ENCODE measurements at places on chromosomes 2 and 18. TPM values are rescaled to one million over a fixed set of nuclear protein-coding genes. Genes with fewer than 3 reads are reported as not detected.

Gene ALPG
- total RNA-seq: not detected

Gene ABCG8
- total RNA-seq: not detected

Gene COLEC11
- 0.48 TPM for total RNA-seq

Gene ECEL1
- not detected for total RNA-seq

Gene CCDC85A
- not detected for total RNA-seq

Gene CTDSP1
- 92.5 TPM for total RNA-seq

Gene TRIM54
- total RNA-seq: 0.33 TPM

Gene WDCP
- 26.3 TPM for total RNA-seq

Gene IL1RL2
- 0.19 TPM for total RNA-seq

Gene EVX2
- not detected for total RNA-seq

Gene GPBAR1
- 2.6 TPM for total RNA-seq

Gene PLA2R1
- not detected for total RNA-seq

Gene ABCB11
- total RNA-seq: not detected

Gene PCARE
- not detected for total RNA-seq

GRCh38 chr2:144511937-144512336 lies 8.0 kb downstream of the ZEB2 start:
- no peak for DNase-seq

GRCh38 chr2:16325016-16325975 lies 340.3 kb downstream of the CYRIA start:
- no peak for DNase-seq

GRCh38 chr18:80171054-80171872 lies 62.2 kb downstream of the ADNP2 start:
- DNase-seq: no peak

- no peak for DNase-seq
Measured at GRCh38 chr2:162113776-162114168, 38.3 kb downstream of the GCG start.

GRCh38 chr2:168528469-168528868 lies 72.4 kb downstream of the CERS6 start:
- no peak for DNase-seq

DNA sequence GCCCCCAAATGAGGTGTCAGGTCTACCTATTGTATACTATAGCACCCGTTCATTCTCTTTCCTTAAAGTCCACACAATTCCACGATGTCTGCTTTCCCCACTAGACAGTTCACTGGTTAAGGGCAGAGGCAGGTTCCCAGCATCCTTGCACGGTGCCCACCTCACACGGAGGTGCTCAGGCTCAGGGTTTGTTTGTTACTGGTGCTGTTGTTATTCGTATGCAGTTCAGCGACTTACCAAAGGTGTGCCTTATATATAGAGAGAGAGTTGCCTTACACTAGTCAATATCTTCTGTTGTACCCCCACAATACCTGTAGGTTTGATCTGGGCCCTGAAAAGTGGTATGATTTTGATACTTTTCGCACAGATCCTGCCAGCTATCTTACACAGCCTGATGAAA lies 30.6 kb downstream of the SLC3A1 start:
- no peak for DNase-seq

DNA sequence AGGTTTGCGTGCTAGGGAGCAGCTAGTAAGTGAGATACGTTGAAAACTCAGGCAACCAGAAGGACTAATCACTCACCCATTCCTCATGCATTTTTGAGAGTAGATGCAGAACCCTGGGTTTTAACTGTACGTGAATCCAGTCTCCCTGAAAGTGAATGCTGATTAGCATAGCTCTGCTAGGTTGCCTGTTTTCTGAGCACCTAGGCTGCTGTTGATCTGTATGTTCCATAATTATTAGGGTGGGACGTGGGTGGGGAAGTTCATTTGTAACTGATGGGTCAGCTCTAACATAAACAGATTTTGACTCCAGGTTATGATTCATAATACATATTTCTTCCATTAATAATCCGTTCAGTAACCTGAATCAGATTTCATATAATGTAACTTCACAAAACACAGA lies 379.0 kb upstream of the FANCL start:
- no peak for DNase-seq

GRCh38 chr2:235850771-235851551 lies 317.2 kb downstream of the GBX2 start:
- DNase-seq: no peak

DNA sequence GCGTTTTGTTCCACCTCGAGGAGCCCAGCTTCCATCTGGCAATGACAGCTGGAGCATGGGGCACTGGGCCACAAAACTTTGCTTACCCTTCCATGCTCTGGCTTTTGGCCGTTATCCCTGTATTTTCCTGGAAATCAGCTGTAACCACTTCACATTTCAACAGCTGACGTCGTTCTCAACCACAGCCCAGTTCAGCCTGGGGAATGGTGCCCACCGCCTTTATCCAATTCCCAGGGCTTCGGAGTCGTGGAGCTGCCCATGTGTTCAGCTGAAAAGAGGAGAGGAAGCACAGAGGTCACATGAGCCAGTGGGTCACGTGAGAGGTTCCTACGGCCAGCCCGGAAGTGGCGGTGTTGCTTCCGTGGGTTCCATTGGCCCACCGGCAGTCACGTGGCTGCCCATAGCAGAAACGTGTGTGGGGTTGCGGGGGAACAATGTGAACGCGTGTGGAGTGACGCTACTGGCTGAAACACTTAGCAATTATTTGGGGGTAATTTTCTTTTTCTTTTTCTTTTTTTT lies 16.7 kb upstream of the EDAR start:
- no peak for DNase-seq

- no peak for DNase-seq
Measured at GRCh38 chr18:39721712-39722111, 2156.1 kb upstream of the CELF4 start.

- DNase-seq: no peak
Measured at GRCh38 chr2:172437419-172438341, 10.3 kb downstream of the ITGA6 start.

GRCh38 chr2:119753930-119754321 lies 5.8 kb upstream of the PTPN4 start:
- DNase-seq: no peak

GRCh38 chr2:135647836-135648579 lies 93.6 kb upstream of the UBXN4 start:
- DNase-seq: no peak

- peak; percentile 54 for DNase-seq
Measured at GRCh38 chr18:48875942-48876511, 74.7 kb downstream of the SMAD7 start.

DNA sequence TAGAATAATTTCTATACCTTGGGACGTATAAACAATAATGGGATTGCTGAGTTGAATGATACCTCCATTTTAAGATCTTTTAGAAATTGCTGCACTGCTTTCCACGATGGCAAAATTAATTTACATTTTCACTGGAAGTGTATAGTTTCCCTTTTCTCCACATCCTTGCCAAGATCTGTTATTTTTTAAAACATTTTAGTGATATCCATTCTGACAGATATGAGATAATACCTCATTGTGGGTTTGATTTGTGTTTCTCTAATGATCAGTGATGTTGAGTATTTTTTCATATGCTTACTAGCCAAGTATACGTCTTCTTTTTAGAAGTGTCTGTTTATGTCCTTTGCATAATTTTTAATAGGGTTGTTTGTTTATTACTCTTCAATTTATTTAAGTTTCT lies 908.5 kb upstream of the CNTNAP5 start:
- no peak for DNase-seq

DNA sequence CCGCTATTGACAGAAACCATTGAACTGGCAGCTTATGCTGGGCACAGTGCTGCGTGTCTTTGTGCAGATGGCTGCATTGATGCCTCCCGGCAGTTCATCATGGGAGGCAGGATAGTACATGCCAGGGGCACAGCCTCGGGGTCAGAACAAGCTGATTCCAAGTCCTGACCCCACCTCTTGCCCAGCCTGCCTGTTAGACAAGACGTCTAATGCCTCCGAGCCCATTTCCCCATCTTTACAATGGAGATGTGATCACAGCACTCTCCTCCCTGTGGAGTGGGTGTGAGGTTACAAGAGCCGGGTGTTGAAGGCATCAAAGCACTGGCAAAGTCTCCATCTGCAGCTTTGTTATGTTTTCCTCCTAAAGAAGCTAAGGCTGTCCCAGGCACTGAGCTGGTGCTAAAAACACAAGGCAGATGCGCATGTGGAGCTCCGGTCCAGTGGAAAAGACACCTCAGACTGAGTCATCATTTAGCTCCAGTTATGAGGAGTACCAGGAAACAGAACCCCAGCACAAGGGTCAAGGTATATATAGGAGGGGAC lies 125.7 kb upstream of the EPAS1 start:
- no peak for DNase-seq

DNA sequence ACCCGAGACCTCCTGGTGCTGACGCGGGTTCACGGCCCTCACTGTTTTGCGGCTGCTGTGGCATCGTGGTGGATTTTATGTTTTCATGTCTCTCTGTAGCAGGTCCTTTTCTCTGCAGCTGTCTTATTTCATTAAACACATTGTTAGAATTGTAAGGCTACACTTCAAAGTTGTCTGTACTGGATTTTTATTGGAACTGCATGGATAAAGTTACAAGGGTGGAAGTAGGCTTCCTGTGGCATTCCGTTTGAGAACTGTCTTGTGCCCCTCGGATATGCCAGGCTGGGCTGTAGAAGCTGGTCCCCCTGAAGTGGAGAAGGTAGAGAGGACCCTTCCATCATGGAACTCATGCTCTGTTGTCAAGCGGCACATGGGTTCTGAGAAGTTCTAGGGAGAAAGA lies 127.3 kb downstream of the SNTG2 start:
- DNase-seq: no peak

GRCh38 chr2:45937990-45938389 lies 286.5 kb downstream of the PRKCE start:
- no peak for DNase-seq

DNA sequence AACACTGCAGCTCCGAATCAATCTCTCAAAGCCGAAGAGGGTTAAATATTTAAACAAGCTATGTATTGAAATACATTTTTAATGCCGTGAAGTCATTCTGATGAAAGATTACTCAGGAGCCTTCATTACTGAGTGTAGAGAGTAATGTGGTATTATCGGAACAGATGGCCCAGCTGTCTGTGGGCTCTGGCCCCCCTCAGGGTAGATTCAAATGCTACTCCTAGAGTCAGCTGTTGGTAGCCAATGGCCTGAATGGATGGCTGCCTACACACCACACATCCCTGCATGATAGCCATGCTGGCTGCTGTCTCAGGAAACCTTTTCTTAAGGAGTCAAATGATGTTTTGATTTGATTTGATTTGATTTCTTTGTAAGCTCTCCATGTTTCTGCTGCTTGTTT lies 732.3 kb upstream of the CELF4 start:
- DNase-seq: no peak

- no peak for DNase-seq
Measured at GRCh38 chr2:207141386-207141785, 24.4 kb downstream of the KLF7 start.

GRCh38 chr2:99169534-99169933 lies 11.3 kb downstream of the MITD1 start:
- DNase-seq: no peak

DNA sequence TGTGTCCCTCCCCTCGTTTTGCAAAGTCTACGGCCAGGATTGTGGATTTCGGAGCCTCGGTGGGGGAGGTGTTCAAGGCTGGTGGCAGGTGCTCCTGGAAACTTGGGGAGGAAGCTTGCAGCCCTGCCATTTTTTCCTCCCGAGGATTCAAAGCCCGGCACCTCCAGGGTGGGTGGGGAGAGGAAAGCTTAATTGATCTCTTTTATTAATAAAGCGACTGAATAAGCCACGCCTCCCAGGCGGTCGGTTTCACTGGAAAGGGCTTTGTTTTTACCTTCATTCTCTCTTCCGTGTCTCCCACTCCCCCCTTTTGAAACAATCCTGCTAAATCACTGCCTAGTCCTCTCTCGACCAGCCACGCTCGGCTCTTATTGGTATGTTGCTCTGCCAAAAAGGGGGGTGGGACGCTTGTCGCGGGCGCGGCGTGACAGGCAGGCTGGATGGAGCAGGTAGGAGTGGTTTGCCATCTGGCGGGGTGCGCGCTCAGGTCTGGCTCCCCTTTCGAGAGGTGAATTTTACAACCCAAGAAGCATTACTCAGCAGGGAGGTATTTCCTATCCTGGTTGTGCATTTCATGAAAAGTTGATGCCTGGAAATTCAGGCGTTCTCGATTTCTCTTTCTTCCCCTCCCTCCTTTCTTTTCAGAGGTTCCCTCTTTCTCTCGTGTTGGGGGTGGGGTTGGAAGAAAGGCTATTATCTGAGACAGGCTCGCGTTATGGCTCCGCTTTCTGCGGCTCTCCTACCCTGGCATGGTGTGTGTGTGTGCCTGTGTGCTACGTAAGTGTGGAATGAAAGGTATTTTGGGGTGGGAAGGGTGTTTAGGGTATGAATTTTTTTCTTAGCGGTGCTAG lies 1.4 kb downstream of the NEDD4L start:
- peak; percentile 62 for DNase-seq

GRCh38 chr2:85250045-85250444 lies 77.7 kb downstream of the TGOLN2 start:
- no peak for DNase-seq

DNA sequence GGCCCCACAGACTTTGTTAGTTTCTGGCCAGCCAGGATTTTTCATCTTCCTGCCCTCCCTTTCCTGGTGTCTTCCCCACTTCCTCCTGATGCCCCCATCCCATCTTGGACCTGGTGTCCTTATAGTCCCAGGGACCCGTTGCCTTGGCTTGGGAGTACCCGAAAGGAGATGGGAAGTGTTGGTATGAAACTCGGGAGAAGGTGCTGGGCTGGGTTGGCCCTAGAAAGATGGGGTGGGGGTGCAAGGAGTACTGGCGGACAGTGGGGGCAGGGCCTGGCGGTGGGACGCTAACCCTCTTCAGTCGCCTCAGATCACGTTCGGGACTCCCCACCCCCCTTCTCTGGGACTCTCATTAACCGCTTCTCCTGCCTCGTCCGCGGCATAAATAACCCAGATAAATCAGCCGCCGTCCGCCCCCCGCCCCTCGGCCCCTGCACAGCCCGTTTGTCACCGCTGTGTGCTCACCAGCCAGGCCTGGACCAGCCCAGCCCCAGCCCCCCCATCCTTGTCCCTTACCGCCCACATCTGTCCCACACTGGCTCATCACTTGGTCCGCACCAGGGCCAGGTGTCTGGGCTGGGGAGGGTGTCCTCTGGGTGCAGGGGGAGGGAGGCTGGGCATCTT lies 3.7 kb upstream of the ASIC4 start:
- DNase-seq: no peak

- DNase-seq: no peak
Measured at GRCh38 chr2:162212366-162212765, 30.9 kb downstream of the FAP start.

- DNase-seq: no peak
Measured at GRCh38 chr2:215354771-215355695, 43.2 kb downstream of the ATIC start.

- no peak for DNase-seq
Measured at GRCh38 chr2:162545254-162545653, 201.3 kb downstream of the GCA start.

GRCh38 chr18:57744211-57744694 lies 58.9 kb downstream of the ATP8B1 start:
- no peak for DNase-seq

DNA sequence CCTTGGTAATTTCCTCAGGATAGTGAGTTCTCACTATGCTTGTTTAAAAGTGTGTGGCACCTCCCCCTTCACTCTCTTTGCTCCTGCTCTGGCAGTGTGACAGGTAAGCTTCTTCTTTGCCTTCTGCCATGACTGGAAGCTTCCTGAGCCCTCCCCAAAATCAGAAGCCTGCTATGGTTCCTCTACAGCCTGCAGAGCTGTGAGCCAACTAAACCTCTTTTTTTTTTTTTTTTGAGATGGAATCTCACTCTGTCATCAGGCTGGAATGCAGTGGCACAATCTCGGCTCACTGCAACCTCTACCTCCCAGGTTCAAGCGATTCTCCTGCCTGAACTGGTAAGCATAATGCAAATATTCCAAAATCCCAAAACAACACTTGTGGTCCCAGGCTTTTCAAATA lies 80.0 kb downstream of the SOWAHC start:
- DNase-seq: no peak

GRCh38 chr2:19355931-19356544 lies 2.4 kb downstream of the OSR1 start:
- DNase-seq: no peak
